ENCODE measurements at places on chromosomes 1 and 21.

DNA sequence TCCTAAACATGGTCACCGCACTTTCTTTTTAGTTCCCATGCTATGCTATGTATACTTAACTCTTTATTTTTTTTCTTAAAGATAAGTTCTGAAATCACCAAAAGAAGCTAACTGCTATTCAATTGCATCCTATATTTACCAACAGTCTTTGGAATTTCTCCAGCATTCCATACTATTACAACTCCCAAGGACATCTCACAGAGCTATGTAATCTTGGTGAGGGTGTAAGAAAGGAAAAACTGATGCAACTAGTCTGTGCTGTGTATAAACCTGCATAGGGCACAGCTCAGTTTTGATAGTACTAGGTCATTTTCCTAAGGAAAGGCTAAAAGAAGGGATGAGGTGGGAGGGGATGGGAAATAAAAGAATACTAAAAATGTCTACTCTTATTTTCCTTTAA is 78.0 kb downstream of the PTPN14 start:
- DNase-seq, result no peak

GRCh38 chr1:56845343-56845742 is 9.3 kb upstream of the C8A start:
- DNase-seq, result no peak

GRCh38 chr1:36909946-36910725 is 124.2 kb downstream of the GRIK3 start:
- no peak for DNase-seq

GRCh38 chr1:100215101-100215500 is 34.5 kb downstream of the DBT start:
- no peak for DNase-seq

GRCh38 chr1:209755926-209756614 is at the start of gene TRAF3IP3:
Gene TRAF3IP3 (plus strand): TSS chr1:209756053. CDS start chr1:209760040, 3,987 bp downstream.
- DNase-seq, result peak; percentile 26

- no peak for DNase-seq
Measured at GRCh38 chr1:90045853-90046563, 51.1 kb downstream of the ZNF326 start.

DNA sequence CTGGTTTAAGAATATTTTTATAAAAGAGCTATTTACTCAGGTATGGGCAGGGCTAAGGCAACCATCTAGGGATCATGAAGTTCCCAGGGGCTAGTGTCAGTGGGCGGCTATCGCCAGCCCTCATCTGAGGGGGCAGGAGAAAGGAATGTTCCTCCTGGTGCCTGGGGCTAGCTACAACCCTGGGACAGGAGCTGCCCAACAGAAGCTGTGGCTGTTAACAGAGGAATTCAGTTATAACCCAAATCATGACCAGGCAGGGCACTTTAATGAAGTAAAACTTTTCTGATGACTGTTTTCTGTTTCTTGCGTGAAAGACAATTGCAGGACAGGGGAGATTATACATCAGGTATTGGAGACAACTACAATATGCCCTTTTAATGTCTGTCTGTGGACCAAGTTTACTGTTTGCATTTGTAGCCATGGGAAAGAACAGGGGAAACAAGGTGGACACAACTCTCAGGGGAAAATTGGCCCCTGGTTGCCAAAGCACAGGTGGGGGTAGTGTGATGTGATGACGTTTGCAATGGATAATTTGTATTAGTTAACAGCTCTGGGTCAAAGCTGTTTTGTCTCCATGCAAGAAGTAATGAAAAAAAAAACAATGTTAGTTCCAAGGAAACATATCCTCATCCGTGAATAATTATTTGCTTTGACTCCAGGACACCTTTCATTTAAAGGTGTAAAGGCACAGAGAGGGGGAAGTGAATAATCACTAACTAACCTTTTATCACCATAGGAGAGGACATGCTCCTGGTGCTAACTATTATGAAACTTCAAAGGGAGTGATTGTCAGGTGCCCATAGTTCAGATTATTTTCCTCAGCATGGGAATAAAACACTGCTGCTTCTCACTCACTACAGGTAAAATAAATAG is 105.2 kb downstream of the TSEN15 start:
- DNase-seq, result no peak

GRCh38 chr1:28755701-28756100 is 19.0 kb downstream of the YTHDF2 start:
- no peak for DNase-seq

DNA sequence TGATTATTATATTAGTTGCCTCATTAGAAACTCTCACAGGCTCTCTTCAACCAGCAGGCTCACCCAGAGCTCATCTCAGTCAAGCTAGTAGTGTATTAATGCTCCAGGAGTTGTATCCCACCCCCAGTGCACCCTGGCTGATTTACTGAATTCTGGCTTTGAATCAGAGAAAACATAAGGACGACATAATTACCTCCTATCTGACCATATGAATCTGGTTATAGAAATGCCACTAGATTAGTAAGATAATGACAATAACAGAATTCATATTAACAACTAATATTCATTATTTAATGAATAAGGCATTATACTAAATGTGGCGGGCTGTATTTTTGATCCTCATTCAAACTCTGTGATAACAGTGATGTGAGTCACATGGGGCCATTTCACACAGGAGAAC is 1066.7 kb downstream of the TTLL7 start:
- DNase-seq, result no peak

- no peak for DNase-seq
Measured at GRCh38 chr1:61581251-61581650, 143.7 kb downstream of the TM2D1 start.

GRCh38 chr1:54284781-54285529 is 85.0 kb downstream of the MRPL37 start:
- no peak for DNase-seq

GRCh38 chr1:228414511-228415211 is 2.0 kb downstream of the TRIM17 start:
- no peak for DNase-seq

DNA sequence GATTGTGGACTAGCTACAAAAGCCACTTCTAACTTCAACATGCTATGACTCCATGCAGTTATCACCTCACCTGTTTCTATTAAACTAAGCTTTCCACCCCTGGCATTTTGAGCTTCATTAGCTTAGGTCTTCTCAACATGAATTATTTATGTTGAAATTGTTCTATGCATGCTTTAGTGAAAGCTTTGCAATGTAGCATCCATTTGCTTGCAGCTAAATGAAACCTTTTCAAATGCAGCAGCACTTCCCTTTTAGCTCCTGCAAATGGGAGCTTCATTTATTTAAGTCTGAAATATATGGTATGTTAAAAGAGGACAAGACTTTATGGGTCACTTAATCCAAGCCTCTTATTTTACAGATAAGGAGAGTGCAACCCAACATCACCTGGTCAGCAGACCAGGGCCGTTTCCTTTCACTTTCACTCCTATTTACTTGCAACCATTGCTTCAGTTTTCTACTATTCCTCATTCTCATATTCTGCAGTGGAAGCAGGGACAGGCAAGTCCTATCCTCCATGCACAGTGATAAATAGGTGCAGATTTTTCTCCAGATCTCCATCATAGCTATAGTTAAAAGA is 56.4 kb upstream of the SAMSN1 start:
- DNase-seq, result no peak

DNA sequence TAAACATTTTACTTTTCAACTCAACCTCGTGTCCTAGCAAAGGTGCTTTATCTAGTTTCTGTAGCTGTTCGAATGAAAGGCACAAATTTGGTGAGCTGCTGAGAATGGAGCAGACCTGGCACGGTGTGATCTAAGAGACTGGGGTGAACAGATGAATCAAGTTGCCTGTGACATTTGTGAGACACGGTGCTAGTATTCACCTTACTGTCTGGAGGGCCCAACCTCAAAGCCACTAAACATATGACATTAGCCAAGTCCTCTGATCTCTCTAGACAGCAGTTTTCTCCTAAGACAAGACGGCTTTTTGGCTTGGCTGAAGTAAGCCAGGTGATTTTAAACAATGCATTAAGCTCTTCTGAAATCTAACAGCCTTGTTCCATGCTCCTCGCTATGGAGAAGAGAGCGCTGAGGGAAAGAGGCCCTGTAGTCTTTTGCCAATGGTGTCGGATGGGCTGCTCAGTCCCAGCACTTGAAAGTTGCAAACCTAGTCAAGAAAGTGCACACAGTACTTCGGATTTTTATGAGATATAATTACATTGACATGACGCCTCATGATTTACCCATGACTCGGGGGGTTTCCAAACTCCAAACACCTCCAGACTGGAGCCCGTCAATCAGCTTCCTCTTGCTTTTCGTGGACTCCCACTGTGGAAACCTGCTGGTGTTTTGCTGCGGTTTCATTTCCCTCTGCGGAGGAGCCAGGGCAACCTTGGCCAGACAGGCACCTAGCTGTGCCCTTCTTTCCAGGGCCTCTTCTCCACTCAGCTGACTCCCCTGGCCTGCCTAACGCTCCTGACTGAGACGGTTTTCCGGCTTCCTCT is 794 bp upstream of the TOR3A start:
- no peak for DNase-seq

GRCh38 chr1:64363111-64363510 is 106.8 kb upstream of the CACHD1 start:
- DNase-seq, result no peak

DNA sequence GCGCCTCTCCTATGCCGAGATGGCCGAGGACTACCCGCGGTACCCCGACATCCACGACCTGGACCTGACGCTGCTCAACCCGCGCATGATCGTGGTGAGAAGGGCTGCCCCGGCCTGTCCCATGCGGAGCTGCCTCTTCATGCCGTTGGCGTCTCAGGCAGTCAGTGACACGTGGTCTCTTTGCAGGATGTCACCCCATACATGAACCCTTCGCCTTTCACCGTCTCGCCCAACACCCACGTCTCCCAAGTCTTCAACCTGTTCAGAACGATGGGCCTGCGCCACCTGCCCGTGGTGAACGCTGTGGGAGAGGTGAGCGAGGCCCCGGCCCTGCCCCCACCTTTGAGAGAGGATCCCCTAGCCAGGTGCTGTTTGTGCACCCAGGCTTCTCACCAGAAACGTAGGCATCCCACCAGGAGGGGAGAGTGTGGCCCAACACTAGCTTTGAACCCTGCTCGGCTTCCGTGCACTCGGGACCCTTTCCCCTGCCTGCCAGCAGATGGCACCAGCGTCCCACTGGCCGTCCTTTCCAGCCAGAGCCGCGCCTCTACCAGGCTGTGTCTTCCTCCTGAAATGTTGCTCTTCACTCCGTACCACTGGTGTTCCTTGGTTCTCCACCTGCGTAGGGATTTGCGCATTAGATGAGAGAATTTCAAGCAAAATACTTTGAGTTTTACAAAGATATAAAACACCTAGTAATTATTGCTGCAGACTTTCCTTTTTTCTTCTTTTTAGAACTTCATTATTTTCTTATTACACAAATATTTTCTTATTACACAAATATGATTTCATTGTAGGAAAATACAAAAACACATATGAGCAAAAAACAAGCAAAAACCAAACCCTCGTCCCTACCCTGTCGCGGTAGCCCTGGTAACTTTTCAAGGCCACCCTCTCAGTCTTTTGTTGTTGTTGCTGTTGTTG is 9.0 kb downstream of the NPPA start:
- peak; percentile 12 for DNase-seq

- no peak for DNase-seq
Measured at GRCh38 chr1:96845464-96845863, 123.9 kb downstream of the PTBP2 start.

DNA sequence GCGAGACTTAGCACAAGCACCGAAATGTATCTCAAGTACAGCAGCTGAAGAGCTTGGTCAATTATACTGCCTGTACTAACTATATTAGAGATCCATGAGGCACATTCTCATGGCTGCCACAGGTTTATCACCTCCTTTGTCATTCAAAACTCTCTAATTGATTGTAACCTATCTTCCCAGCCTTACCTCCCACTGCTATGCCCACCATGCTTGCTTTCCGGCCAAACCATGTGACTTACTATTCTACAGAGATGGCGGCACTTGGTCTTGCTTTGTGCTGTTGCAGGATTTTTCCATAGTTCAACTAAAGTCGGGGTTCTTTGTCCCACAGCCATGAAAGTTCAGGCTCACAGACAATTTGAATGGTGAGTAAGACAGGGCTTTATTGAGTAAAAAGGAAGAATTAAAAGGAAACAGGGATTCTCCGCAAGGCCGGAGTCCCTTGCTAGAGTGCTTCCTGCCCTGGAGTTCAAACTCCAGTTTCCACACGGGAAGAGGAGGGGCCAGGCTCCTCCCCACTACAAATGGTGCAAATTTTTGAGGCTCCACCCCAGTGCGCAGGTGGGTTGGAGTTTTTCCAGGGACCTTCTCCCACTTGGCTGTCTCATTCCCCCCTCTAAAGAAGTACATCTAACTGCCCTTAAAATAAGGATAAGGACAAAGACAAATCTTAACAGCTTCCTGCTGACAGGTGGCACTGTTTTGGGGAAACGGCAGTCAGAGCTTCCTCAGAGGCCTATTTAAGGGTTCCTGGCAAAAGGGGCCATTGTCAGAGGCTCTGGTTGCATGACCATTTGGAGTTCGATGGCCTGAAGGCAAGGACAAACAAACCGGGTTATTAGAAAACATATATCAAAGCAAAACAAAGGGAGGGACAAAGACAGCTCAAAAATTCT is 28.7 kb downstream of the FMO2 start:
- no peak for DNase-seq

- DNase-seq, result no peak
Measured at GRCh38 chr1:37009521-37009920, 24.8 kb downstream of the GRIK3 start.

DNA sequence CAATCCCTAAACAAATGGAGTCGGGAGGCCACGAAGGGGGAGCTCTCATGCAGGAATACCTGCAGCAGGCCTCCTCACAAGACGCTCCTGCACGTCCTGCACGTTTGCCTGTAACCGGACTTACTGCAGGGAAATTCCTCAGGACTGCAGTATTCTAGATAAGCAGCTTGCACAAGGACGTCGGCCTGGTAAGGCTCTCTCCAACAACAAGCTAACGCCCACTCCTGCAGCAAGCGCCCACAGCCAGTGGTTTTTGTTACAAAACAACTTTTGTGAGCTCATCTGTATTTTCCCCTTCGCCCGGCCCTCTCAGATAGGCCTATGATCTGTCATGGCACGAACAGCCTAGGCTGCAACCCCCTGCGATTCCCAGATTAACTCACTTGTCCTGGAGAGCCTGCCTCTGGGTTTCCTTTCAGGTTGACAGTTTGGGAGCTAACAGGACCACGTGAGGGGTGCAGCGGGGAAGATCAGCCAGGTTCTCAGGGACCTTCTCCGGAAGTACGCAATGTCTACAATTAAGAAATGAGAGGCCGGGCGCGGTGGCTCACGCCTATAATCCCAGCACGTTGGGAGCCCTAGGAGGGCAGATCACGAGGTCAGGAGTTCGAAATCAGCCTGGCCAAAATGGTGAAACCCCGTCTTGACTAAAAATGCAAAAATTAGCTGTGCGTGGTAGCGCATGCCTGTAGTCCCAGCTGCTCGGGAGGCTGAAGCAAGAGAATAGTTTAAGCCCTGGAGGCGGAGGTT is 921 bp upstream of the MIB2 start:
- no peak for DNase-seq

- no peak for DNase-seq
Measured at GRCh38 chr1:119732465-119733168, 20.9 kb downstream of the PHGDH start.

DNA sequence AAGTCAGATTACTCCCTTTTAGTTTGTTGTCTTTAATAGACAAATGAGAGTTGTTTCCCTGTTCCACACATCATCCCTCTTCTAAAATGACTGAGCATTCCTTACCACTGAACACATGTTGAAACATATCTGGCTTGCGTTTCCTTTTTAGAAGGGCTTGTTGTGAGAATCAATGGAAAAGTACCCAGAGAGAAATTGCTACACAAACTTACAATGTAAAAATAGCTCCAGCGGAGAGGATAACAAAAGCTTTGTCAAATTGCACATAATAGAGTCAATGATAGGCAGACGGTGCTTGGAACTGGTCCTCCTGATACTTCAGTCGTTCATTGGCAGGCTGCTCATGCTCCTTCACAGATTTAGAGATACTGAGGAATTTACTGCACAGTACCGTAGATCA is 123.9 kb downstream of the CYYR1 start:
- no peak for DNase-seq

GRCh38 chr1:115190540-115191170 is 101.4 kb upstream of the TSPAN2 start:
- no peak for DNase-seq
